ENCODE measurements at places on chromosomes 6 and 20.
A peak's percentile ranks its signal among the peaks of the same experiment; 100 is the strongest.

GRCh38 chr6:27861276-27861840, 50.8 kb downstream of the OR2B2 start:
- DNase-seq: no peak

DNA sequence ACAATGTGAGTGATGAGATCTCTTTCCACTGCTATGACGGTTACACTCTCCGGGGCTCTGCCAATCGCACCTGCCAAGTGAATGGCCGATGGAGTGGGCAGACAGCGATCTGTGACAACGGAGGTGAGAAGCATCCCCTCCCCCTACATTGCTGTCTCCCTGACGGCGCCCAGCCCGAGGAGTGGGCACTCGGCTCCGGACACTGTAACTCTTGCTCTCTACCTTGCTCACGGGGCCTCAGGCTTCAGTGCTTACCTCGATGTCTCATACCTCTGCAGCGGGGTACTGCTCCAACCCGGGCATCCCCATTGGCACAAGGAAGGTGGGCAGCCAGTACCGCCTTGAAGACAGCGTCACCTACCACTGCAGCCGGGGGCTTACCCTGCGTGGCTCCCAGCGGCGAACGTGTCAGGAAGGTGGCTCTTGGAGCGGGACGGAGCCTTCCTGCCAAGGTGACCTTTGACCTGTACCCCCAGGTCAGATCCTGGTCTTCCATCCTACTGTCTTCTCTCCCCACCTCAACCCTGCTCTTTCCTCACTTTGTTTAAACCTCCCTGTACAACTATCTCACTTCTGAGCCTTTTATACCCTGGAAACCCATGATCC, 1.3 kb downstream of the CFB start:
- DNase-seq: no peak

- DNase-seq: peak; percentile 3
Measured at GRCh38 chr20:63059684-63060056, 52.9 kb upstream of the BHLHE23 start.

DNA sequence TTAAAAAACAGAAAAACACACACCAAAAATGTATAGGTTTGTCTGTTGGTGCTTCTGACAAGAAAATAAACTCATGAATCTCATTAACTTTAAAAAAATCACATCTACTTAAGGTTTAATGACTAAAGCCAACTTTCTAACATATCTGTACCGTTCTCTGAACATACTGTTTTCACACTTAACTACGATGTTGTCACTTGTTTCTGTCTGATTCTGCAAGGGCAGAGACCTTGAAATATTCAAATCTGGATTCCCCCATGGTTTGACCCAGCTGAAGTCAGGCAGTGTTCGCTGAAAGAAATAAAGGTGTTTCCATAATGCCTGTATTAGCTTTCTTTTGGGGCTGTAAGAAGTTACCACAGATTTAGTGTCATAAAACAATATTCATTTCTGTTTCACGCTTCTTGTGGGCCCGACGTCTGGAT, 2.7 kb upstream of the ASXL1 start:
- DNase-seq: no peak

DNA sequence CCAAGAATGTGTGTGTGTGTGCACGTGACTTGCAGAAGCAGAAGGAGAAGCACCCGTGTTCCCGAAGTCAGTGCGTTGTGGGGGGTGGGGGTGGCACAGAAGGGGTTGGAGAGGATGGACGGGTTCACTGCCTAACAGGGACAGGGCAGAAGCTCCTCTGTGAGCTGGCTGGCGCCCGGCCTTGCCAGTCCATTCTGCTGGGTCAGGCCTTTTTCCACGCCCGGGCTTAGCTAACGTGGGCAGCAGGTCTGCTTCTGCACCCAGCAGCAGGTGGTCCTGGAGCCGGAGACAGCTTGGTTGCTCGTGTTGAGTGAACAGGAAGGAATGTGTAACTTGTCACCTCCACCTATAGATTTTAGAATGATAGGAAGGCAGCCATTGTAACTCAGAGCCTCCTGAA, 374.4 kb downstream of the CDH4 start:
- DNase-seq: no peak

DNA sequence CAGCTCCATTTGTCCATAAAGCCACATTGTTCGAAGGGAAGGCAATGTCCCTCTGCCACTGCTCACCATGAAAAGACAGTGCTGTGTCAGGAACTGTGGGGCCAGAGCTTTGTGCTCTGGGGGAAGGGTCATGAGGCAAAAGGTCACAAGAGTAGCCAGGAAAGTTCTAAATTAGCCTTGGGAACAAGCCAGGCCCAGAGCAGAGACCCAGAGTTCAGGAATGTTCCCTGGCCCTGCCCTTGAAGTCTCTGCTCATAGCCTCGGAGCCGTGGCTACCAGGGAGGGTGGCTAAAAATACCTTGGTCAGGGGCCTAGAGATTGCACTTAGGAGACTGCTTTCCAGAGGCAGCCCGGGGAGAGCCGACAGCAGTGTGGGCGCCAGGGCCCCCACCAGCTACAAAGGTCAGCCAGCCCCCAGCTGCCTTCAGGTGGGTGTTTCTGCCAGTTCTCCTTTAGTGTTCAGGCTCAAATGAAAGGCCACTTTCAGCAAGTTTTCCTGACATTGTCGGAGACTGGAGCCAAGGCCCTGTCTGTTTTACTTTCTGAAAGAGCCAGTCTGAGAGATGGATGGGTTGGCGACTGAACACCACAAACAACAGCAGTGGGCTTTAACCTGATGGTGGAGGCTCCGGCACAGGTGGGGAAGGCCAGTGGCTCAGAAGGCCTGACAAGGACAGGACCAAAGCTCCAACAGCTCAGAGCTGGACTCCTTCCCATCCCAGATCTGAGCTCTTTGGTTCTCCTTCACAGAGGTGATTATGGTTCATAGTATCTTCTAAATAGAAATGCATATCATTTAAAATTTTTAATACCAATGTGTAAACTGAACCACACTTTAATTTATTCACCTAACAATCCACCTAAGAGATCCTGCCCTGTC, 76.2 kb downstream of the CDH26 start:
- no peak for DNase-seq

GRCh38 chr6:124999105-124999764, 37.0 kb downstream of the RNF217 start:
- DNase-seq: no peak

GRCh38 chr6:14075095-14075503, 42.5 kb upstream of the CD83 start:
- DNase-seq: no peak

GRCh38 chr6:127058027-127058426, 60.4 kb upstream of the RSPO3 start:
- no peak for DNase-seq

DNA sequence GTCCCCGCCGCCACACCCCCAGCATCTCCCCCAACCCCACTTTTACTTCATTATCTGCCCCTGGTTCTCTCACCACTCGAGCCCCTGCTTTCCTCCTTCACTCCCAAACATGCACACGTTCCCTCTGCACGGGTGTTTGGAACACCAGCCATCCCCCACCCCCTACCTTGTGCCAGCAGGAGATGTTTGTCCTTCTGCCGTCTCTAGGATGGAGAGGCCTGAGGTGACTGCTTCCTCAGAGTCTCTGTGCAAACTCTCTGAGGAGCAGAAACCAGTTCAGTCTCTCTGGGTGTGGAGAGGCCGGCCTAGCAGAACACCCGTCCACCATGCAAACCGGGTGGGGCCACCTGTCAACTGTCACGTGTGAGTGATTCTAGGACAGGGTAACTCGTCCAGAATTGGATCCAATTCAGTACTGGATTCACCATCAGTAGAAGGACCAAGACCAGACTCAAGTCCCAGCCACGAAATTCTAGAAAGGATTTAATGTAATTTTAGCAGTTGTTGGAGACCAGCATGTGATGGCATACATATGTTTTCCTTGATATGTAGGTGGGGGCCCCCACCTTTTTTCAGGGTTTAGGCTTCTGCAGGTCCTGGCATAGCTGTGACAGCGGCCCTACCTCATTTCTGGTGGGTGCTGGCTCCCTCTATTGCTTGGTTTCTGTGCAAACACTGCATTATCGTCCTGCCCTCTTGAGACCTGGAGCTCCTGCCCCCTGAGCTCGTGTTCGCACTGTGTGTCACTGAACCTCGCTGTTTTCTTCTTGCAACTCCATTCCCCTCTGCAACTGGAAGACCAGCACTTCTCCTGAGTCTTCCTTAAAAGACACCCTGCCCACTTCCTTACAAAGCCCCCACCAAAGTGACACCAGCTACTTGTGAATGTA, at the start of gene RAET1E:
Gene RAET1E (minus strand): TSS at position 259 of the 890 bp plus-strand sequence. CDS start 7,212 bp downstream, outside the sequence.
- no peak for DNase-seq

DNA sequence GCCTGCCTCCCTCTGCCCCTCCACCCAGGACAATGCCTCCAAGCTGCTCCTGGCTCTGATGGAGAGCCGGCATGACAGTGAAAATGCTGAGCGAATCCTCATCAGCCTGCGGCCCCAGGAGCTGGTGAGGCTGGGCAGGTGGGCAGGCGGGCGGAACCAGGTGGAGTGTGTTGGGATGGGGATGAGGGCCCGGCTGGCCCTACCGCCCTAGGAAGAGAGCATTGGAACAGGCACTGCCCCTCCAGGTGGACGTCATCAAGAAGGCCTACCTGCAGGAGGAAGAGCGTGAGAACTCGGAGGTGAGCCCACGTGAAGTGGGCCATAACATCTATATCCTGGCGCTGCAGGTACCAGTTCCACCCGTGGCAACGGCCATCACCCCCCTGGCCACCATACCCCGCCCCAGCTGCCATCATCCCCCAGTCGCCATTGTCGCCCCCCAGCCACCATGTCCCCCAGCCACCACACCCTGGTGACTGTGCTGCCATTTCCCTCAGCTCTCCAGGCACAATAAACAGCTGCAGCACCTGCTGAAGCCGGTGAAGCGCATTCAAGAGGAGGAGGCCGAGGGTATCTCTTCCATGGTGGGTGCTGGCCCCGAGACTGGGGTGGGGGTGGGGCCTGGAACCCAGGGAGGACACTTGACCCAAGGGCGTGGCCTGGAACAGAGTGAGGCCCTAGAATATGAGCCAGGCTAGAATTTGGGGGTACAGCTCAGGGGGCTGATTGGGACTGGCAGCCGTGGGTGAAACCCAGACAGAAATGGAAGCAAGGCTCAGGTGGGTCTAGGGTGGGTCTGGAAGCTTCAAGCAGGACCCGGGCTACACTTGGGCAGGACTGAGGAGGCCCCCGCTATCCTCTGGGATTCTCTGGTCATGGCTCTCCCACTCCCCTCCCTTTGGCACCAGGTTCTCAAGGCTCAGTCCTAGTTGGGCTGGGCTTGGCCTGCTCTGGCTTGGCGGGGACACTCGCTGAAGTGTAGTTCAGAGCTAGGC, 24.2 kb downstream of the UQCC2 start:
- no peak for DNase-seq

GRCh38 chr20:50861012-50861411, 66.2 kb downstream of the BCAS4 start:
- no peak for DNase-seq

DNA sequence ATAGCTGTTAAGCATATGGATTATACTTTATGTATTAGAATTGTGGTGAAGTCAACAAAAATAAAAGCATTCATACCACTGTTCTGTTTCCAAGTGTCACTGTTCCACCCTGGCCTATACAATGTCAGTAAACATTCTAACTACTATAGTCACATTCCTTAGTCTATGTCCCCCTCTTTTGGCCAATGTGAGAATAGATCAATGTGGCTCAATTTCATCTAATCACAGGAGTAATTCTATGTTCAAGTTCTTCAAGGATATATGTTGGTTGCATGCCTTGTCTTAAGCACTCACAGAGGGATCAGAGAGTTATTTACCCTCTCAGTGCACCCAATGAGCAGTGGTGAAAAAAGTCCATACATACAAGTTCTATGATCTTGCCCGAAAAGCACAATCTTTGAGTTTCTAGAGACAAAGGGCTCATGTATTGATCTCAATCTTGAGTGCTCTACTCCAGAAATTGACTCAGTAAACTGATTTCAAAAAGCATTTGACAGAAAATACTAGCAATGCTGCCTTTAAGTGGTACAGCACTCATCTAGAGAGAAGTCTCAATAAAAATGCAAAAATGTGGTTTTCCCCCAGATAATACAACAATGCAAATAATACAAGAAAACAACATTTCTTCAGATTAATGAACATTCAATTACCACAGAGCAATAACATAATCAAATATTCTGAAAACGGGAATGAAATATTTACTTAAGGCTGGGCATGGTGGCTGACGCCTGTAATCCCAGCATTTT, 16.5 kb downstream of the SMLR1 start:
- peak; percentile 67 for DNase-seq

GRCh38 chr6:20367743-20368485, 33.8 kb upstream of the E2F3 start:
- DNase-seq: no peak

GRCh38 chr20:59512651-59513050, 91.7 kb upstream of the PHACTR3 start:
- no peak for DNase-seq

DNA sequence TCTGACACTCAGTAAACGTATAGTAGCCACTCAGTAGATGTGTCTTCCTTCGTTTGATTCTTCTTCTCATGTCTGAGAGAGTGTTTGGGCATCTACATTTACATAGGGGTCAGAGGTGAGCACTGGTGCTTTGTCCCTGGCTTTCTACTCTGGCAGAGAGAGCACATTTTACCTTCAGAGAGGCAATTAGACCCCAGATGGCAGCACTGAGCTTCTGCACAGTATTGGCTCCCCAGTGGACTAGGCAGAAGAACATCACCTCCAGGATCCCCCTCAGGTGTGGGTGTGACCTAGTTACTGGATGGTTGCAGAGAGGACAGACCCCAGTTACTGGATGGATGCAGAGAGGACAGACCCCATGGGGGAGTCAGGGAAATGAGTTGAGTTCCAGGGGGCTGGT, 327.2 kb downstream of the DHX35 start:
- no peak for DNase-seq

- no peak for DNase-seq
Measured at GRCh38 chr20:53335555-53335954, 258.1 kb downstream of the ZNF217 start.

- no peak for DNase-seq
Measured at GRCh38 chr20:35091816-35092523, 637 bp downstream of the TRPC4AP start.

GRCh38 chr6:145749632-145750031, 14.3 kb upstream of the EPM2A start:
- DNase-seq: no peak

GRCh38 chr6:56802584-56802983, 152.3 kb upstream of the BEND6 start:
- no peak for DNase-seq

DNA sequence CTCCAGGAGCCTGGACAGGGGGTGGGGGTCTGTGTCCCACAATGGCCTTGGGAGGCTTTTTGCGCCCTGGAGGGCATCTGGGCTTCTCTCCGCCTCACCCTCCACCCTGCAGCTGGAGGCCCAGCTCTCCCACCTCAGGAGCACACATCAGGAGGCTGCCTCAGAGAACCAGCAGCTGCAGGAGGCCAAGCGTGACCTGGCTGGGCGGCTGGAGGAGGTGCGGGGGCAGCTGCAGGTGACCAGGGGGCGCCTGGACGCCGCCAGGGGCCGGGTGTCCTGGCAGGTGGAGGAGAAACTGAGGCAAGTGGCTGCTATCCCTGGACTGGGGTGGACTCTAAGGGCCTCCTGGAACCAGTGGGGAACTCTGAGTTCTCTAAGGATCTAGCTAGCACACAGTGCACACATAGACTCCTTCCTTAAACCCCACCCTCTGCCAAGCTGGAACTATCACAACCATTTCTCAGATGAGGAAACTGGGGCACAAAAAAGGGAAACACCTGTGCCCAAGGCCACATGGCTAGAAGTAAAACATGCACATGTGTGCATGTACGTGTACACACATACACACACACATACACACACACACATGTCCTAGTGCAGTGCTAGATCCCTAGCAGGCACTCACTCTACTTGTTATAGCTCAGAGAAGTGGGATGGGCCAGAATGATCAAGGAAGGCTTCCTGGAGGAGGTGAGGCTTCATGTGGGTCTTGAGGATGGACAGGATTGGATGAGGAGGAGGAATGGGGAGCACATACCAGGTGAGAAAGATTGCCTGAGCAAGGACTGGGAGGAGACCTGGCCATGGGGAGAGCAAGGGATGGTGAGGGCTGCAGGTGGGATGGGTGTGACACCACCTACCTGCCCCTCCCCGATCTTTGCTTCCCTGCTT, 22.9 kb downstream of the RAB44 start:
- DNase-seq: no peak

All from naive thymus-derived CD8-positive, alpha-beta T cell (primary cell).